ENCODE measurements at places on chromosomes 1 and 21.

DNA sequence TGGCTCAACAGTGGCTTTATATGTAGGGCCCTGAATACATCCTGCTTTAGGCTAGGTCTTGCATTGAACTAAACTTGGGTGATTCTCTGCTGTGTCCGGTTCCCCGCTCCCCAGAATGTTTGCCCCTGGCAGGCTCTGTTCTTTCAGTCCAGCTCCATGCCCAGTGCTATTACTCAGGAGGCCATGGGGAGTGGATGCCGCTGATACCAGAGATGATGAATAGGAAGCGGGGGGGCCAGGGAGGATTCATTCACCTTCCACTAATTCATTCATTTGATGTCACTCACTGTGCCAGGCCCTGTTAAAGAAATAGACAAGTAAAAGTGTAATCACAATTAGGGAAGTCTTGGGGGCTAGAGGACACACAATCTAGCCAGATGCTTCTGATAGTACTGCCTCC is 83.8 kb downstream of the TMEM53 start:
- no peak for DNase-seq

DNA sequence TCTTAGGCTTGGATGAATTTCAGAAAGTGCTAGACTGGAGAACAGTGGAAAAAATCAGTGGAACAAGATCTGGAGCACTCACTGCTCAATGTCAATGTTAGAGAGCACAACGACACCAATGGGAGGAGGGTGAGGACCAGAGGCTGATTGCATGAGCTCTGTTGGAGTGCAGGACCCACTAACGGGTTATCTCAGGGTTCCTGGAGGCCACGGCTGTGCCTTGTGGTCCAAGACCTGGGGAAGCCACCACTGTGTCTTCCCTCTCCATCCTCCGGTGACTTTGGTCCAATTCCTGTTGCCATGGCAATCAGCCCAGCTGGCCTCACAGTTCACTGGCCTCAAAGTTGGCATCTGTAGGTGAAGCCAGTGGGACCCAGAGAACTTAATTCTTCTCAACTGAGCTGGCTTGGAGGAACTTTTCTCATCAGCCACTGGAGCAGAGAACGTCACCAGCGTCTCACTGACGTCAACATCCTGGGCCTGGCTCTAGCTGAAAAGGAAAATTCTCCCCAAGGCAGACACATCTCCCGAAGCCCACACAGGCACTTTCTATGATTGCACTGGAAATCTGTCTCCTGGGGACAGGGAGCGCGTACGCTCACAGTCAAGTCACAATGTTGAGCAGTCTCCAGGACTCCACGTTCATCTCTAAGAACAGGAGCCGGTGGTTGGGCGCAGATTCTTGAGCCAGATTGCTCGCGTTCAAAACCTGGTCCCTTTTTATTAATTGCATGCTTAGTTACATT is 21.9 kb upstream of the GPR157 start:
- no peak for DNase-seq

DNA sequence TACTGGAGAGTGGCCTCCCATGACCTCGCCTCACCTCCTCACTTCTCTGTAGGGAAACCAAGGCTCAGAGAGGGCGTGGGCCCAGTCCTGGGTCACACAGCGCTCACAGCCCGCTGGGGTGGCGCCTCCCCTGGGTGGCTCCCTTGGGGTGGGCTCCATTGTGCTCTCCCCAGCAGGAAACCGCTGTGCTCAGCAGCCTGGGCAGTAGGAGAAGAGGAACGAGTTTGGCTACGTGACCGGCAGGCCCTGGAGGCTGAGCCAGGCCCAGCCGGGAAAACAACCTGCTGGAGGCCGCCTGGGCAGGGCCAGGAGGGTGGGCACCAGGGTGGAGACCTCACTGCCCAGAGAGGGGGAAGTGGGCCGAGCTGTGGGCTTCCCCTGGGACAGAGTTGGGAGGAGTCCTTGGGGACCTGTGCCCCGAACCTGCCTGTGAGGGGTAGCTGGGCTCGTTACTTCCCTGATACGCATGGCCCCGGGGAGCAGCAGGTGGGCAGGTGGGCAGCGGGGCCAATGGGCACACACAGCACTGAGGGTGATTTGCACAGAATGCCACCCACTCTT is 15.0 kb upstream of the FAM131C start:
- DNase-seq = no peak

DNA sequence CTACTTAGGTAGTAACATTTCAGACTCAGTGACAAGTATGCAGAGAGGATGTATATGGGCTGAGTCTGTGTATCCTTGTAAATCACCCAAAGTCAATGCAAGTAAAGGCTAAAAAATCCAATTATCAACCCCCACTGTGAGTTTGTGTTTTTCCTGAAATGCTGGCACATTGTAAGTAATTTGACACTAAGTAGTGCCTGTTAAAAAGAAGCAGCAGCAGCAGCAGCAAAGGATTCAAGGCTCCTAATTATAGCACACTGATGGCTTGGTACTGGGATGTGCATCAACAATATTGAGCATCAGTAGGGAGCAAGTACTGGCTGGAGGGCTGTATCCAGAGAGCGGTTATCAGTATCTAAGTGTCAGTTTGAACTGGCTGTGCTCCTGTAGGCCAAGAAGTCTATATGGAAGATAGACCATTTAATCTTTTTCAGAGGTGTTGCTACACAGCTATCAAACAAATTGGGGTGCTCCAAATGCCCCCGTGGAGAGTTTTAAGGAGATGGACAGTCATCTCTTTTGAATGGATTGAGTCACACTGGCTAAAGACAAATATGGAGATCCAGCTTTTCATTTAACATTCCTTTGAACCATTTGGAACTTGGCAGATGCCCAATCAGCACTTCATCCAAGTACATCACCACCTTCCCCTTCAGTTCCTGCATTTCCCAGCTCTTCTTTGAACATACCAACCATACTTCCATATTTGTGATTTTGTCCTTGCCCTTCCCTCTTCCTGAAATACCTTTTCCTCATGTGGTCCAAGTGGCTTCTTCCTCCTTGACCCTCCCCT is 241.2 kb upstream of the ST6GALNAC5 start:
- no peak for DNase-seq

- DNase-seq = no peak
Observed at GRCh38 chr1:92095874-92096273, 15.7 kb downstream of the BTBD8 start.

- DNase-seq = no peak
Observed at GRCh38 chr1:207888652-207889051, 22.3 kb downstream of the CD34 start.

Measured in osteocyte (in vitro differentiated cells).